ENCODE measurements at places on chromosomes 3 and 15. TPM values are rescaled to one million over a fixed set of nuclear protein-coding genes. Genes with fewer than 3 reads are reported as not detected.

Gene CA12
- total RNA-seq = not detected

Gene ITIH1
- total RNA-seq = not detected

Gene TPM1
- total RNA-seq = 8.6 TPM

Gene ITGB5
- total RNA-seq = 1.5 TPM

Gene ATP13A5
- total RNA-seq = not detected

Gene CCR4
- 19.0 TPM for total RNA-seq

Gene PTH1R
- total RNA-seq = not detected

Gene CFAP91
- 0.25 TPM for total RNA-seq

Gene GNAT1
- not detected for total RNA-seq

Gene CNTN4
- total RNA-seq = not detected

Gene TM4SF1
- total RNA-seq = not detected

Gene RAD54L2
- total RNA-seq = 27.4 TPM

Gene SV2B
- 0.20 TPM for total RNA-seq

Gene NLGN1
- total RNA-seq = not detected

Gene GAP43
- not detected for total RNA-seq

Gene PLAAT1
- total RNA-seq = not detected

Gene BCHE
- not detected for total RNA-seq

Gene CCR5
- total RNA-seq = not detected

Gene SPATA12
- not detected for total RNA-seq

Gene C15orf61
- 4.1 TPM for total RNA-seq

Gene VWA5B2
- not detected for total RNA-seq

Gene ITPKA
- 1.2 TPM for total RNA-seq

Gene LRRC2
- total RNA-seq = not detected
